Epithelial cell of esophagus (primary cell): ENCODE measurements at places on chromosomes 16 and 17.
A peak's percentile ranks its signal among the peaks of the same experiment; 100 is the strongest.

DNA sequence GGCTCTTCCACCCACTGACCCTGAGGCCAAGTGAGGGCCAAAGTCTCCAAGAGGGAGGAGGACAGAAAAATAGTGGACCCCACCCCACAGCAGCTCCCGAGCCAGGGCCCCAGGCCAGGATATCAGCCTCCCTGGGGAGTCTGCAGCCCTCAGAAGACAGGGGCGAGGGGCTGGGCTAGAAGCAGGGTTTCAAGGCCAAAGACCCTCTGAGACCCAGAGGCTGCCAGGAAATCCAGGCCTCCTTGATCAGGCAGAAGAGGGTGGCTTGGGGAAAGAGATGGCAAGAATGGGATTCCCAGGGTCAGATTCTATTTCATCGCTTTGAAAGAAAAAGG is 156.1 kb downstream of the ZNF423 start:
- no peak for DNase-seq

GRCh38 chr16:65376601-65377000 is 254.7 kb upstream of the CDH11 start:
- DNase-seq = peak; percentile 71

GRCh38 chr16:58346831-58347371 is 45.4 kb upstream of the GINS3 start:
- DNase-seq = no peak

DNA sequence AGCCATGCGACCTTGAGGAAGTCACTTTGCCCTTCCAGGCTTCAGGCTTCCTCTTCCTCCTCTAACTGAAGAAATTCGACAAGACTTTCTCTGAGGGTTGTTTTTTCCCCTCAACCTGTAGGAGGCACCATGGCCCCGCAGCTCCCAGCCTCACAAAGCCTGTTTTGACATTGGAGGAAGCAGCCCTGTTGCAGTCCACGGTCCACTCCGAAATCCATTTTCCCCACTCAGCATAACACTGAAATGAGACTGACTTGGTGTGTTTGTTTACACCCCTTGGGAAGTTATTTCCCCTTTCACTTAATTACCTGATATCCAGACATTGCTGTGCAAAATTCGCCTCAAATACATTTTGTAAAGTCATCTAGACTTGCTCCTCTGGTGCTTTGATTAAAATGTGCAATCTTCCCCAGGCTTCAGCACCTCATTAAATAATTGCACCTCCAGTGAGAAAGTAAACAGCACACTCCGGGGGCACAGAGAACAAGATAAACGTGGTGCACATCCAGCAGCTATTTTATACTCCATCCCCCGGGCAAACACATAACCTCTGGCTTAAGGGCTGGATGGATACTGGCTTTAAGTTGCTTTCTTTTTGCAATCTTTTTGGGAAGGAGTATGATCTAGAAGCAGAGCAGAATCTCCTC is 41.4 kb upstream of the PIRT start:
- peak; percentile 3 for DNase-seq

DNA sequence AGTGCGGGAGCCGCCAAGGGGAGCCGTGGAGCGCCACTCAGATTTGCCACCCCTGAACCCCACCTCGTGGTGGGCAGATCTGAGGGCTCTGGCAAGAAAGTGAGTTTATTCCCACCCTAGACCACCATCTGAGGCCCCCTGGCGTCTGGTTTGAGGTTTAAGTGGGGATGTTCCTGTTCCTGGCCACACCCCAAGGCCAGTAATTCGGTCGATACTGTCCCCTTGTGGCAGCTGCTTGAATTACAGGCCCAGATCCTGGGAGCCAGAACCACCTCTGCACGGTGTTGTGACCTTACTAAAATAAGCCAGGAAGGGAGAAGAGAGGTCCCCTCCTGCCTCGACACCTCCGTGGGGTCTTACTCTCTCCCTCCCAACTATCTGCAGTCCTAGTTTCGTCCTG is 3.3 kb upstream of the LAT start:
- DNase-seq = no peak

DNA sequence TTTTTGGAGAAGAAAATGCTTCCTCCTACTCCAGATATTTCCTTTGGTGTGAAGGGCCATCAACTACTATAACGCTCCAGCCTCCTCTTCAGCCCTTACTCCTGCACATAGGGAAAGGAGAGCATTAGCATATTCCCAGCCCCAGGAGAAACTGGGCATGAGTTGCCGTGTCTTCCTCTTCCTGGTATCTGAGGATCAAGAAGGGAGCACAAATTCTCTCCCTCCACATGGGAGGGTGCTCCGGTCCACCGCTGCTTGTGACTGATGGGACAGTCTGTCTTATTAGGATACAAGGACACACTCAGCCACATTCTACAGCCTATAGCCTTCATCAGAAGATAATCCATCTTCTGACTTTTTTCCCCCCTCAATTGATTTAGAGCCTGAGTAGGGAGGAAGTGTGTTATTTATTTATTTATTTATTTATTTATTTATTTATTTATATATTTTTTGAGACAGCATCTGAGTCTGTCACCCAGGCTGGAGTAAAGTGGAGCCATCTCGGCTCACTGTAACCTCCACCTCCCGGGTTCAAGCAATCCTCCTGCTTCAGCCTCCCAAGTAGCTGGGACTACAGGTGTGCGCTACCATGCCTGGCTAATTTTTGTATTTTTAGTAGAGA is 16.6 kb upstream of the CYB5B start:
- no peak for DNase-seq

GRCh38 chr16:89197033-89197632 is 3.2 kb downstream of the SLC22A31 start:
- no peak for DNase-seq

- DNase-seq = no peak
Observed at GRCh38 chr17:27091043-27091497, 202.8 kb upstream of the WSB1 start.

GRCh38 chr17:47875011-47875985 is 20.7 kb upstream of the SP2 start:
- no peak for DNase-seq

DNA sequence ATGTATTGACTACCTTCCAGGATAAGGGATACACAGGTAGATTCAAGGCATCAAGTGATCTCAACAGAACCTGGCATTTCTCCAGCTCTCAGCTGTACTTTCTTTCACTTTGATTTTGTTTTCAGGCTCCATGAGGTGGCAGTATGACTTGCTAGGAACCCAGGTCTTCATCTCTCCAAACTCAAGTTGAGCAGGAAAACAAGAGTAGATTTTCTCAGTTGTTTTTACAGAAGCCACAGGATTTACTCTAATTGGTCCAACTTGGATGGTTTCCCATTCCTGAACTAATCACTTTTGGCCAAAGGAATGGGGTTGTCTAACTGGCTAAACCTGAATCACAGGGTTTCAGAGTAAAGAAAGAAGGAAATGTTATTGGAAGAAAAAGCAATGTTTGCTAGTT is 146.6 kb downstream of the TRIM37 start:
- peak; percentile 85 for DNase-seq
